ENCODE measurements at places on chromosomes 13 and 19.

DNA sequence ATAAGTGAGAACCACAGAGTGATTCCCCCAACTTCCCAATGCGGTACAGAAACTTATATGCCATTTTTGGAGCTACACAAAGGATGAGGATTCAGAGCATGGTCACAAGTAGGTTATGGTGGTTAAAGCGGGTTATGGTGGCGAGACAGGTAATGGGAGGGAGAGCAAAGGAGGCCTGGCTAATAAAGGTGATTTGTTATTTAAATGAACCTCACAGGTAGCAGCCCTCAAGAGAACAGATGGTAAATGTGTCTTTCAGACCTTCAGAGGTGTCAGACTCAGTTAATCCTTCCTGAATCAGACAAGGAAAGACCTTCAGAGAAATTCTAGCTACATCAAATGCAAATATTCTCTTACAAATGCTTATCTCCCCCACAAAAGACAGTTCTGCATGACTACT, 1971.4 kb downstream of the OLFM4 start:
- no peak for DNase-seq

GRCh38 chr19:51807111-51807701, 12.2 kb downstream of the FPR3 start:
- DNase-seq = no peak

DNA sequence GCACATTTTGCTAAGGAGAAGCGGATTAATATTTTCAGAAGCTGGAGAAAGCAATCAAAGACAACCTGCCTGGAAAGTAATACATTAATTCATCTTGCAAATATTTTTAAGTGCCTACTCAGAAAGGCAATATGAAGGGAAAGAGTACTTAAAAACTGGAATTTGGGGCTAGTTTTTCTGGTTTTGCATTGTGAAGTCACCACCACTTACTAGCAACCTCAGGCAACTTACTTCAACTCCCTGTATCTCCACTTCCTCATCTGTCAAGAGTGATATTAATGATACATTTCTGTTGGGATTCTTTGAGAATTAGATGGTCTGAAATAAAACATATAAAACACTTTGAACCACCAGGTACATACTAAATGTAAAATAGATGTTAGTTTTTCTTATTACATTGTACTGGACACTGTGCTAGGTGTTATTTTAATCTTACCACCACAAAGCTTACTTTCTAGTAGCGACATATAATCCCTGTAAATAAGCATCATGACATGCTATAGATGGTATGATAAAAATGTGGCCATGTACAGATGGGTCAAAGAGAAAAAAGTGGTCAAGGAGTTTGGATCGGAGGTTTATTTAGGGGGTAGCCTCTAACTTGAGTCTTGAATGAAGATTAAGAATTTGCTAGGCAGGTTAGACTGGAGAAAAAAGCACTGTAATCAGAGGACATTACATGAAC, 101.2 kb downstream of the SPRY2 start:
- DNase-seq = no peak

DNA sequence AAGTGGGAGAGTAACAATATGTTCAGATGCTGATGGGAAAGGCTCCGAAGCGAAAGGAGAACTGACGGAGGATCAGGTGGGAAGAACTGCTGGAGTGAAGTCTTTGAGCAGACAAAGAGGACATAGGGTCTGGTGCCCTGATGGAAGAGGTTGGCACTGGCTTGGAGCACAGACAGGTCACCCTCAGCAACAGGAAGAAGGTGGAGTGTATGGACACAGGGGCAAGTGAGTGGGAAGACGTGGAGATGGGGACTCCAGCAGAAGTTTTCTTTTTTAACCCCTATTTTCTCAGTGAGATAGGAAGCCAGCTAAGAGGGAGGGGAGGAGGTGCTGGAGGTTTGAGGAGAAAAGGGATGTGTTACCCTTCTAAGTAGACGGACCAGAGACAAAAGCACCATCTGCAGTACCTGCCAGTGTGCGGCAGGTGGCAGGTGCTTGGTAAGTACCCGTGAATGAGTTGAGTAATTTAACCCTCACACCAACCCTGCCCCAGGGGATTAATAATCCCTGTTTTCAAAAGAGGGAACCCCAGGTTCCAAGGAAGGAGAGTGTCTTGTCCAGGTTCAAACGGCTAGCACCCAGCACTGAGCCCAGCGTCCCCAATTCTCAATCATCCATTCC, 11.2 kb downstream of the HAS1 start:
- no peak for DNase-seq

GRCh38 chr13:51518827-51519226, 65.4 kb upstream of the WDFY2 start:
- DNase-seq = no peak

Data from activated T-cell treated with anti-CD3 and anti-CD28 coated beads, Interleukin-2, amount 50 U/mL, for 24 hours (primary cell).